ENCODE measurements at places on chromosomes 16 and 17.

DNA sequence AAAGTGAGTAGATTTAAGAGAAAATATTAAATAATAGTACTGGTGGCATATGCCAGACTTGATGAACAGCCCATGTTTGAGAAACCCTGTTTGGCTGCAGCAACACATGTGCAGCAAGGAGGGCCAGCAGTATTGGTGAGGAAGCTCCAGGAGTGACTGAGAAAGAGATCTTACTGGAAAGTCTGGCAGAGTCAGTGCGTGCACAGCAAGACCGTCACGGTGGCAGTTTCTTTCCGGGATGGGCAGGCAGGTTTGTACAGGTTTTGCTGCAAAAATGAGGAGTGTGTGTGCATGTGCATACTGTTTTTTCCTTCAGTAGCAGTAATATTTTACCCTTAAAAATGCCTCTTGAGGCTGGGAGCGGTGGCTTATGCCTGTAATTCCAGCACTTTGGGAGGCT lies 41.4 kb downstream of the KSR1 start:
- no peak for DNase-seq

GRCh38 chr16:75099075-75099667 lies 17.4 kb downstream of the LDHD start:
- DNase-seq, result no peak

DNA sequence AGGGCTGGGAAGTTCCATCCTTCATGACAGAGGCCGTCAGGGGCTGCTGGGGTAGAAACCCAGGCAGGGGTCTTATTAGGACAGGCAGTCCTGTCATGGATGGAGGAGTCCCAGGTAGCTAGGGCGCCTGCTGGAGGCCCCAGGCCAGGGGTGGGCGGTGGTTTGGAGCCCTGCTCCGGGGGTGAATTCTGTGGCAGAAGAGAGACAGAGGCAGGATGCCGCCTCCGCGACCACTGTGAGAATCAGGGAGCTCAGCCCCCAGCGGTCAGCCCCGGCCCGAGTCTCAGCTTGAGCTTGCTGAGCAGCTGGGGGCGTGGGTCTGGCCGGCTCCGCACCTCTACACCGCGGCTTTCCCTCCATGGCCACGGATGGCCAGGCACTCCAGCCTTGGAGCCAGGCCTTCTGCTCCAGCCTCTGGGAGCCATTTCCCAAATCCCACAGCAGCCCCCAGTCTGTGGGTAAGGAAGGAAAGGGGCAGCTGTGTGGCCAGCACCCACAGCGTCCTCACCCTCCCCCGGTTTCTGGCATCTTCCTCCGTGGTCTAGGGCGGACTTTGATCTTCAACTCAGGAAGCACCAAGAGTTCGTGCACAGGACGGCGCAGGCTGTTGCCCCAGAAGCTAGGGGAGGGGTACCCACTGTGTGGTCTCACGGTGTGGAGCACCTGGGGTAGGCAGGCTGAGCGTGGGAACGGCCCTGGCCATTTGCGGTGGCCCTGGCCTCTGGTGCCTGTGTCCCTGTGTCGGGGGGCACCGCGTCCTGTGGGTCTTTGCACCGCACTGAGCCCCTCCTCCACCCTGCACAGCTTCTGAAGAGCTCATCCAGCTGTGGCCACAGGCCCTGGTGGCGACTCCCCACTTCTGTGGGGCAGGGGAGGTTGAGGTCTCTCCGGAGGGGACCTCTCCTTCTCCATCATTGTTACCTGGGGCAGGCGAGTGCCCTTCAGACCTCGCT lies 14.1 kb downstream of the CD7 start:
- DNase-seq, result no peak

DNA sequence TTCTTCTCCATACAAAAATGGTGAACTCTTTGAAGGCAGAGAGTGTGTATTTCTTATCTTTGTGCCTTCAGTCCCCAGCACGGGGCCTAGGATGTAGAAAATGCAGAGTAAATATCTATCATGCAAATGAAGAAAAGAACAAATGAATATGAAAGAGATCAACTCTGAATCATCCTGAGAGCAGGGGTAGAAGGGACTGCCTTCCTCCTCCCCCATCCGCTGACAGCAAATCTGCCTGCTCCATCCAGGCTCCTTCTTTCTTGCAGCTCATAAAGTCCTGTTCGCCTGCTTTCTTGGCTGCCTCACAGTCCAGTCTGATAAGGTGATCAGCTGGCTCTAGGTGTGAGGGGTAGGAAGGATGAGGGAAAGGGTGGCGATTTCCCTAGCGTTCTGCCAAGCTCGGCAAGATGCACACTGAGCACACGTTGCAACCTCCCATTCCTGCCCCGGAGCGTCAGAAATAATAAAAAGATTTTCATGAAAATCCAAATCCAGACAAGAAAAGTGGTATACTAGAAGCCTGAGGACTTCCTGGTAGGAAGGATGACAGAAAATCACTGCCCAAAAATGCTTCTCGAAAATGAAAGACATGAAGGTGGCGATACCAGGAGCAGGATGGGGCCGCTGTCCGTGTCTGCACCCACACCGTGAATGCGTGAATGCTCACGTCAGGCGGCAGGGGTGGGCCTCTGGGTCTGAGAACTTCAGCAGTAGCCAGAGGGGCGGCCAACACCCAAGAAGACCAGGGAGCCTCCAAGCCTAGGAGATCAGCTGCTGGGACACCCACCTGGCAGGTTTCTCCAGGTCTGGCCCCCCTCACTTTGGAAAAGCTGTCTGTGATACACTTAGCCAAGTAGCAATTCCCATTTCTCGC lies 67.1 kb downstream of the VPS53 start:
- DNase-seq, result no peak

- DNase-seq, result no peak
Measured at GRCh38 chr16:84165746-84166145, 20.6 kb downstream of the DNAAF1 start.

DNA sequence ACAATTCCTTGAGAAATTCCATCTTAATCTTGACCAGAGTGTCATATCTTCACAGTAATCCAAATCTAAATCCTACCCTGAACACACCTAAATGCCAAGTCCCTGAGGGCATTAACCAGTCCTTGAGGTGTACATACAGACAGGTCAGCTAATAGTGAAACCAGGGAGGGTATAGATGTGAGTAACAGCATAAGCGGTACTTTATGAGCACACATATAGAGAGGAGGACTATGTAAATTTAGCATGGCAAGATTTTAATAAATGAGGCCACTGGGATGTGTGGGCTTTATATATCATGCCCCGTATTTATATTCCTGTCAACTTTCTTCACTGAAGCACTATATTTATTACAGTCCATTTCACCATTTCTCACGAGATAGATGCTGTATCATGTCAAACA lies 80.2 kb downstream of the GP2 start:
- DNase-seq, result no peak

DNA sequence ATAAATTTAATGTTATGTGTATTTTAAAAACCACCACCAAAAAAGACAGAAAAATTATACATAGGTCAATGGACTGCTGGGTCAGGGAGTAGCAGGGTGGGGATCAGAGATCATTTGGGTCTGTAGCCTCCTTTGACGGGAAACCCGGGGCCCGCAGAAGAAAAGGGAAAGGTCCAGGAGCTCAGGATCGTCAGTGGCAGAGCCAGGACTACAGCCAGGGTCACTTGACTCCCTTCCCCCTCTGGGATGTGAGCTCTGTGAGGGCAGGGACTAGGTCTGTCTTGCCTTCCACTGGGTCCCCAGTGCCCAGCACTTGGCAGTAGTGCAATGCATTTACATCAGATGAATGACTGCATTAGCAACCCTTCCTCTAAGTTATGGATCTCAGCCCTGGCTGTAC lies 62.1 kb downstream of the TOM1L2 start:
- DNase-seq, result no peak

Measured in COLO829 (cell line).